NCI-H2081 (cell line): ENCODE measurements at places on chromosomes 4 and X.

DNA sequence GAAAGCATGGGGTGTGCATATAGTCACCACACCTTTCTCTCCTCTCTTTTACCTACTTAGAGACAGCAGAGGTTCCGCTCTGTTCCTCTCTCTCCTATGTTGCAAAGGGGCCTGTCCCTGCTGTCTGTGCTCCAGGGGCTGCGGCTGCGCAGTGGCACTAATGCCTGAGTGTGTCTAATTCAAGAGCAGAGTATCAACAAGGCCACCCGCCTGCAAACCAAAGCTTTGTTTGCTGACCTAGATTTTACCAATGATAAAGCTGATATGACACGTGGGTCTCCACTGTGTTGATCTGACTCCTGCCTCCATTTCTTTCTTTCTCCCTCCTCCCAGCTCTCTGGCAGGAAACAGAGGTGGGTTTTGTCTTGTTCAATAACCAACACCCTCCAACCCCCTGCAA is 74.9 kb downstream of the NSG1 start:
- DNase-seq, result peak; percentile 29

GRCh38 chr4:7442574-7443162 is 7.9 kb upstream of the PSAPL1 start:
- DNase-seq, result no peak

DNA sequence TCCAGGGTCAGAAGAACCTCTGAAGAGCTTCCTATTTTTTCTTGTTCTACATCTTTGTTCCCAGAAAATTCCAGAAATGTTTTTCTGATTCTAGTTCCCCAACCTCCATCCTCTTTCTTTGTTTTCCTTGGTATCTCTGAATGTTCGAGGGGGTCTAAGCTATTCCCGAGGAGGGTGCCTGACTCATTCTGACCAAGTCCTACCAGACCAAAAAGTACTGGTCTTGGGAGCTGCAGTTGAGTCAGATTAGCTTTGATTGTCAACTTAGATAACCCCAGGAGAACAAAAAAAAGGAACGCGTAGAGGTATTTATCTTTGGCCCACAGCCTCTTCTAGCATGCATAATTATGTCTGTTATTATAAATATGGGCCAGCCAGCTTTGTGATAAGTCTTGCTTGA is 12.1 kb upstream of the TENM3 start:
- DNase-seq, result no peak

DNA sequence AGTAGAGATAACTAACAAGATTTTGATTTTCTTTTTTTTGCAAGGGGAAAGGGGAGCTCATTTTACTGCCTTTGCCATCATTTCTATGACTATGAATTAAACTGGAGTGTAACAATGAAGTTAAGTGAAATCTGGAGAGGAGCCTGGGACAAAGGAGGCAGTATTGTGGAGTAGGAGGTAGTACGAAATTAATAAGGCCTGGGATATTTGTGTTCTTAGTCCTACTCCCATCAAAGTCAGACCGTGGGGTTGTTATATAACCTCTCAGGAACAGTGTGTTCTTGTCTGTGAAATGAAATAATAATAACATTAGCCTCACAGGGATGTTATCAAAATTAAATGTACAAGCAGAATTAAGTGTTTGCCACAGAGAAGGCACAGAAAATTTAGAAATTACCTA is 204.3 kb upstream of the EMCN start:
- no peak for DNase-seq

- no peak for DNase-seq
Observed at GRCh38 chrX:149688552-149688951, 23.3 kb upstream of the MAGEA11 start.

GRCh38 chr4:4980621-4981230 is 38.5 kb downstream of the CYTL1 start:
- DNase-seq, result no peak

- no peak for DNase-seq
Observed at GRCh38 chrX:27915617-27916016, 65.6 kb downstream of the DCAF8L1 start.

GRCh38 chr4:38612646-38613414 is 51.2 kb upstream of the KLF3 start:
- DNase-seq, result peak; percentile 17

GRCh38 chr4:138052806-138053632 is 189.1 kb downstream of the SLC7A11 start:
- DNase-seq, result no peak

- no peak for DNase-seq
Observed at GRCh38 chr4:955931-956381, 17.4 kb downstream of the DGKQ start.

- no peak for DNase-seq
Observed at GRCh38 chr4:3217771-3218170, 31.2 kb upstream of the MSANTD1 start.
